Hypothalamus (tissue), 51 donors: ENCODE measurements at places on chromosomes 7 and 10.

- DNase-seq: no peak
Observed at GRCh38 chr10:75400771-75401568, 594 bp downstream of the ZNF503 start.

DNA sequence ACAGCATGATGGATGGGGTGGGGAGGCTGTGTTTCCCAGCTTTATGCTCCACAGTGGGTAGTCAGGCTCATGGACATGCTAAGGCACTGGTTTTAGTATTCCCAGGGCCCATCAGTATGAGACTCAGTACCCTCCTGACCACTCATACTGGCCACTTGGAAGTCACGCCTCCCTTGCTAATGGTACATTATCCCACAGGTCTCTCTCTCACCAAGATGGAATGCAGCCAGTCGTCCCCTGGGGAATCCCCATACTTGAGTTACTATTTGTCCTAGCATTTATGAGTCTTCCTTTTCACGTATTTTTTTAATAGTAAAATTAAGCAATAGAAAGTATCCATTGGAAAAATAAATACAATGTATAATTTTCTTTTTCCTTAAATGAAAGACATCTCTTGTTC lies 80.6 kb upstream of the TBX20 start:
- no peak for DNase-seq

DNA sequence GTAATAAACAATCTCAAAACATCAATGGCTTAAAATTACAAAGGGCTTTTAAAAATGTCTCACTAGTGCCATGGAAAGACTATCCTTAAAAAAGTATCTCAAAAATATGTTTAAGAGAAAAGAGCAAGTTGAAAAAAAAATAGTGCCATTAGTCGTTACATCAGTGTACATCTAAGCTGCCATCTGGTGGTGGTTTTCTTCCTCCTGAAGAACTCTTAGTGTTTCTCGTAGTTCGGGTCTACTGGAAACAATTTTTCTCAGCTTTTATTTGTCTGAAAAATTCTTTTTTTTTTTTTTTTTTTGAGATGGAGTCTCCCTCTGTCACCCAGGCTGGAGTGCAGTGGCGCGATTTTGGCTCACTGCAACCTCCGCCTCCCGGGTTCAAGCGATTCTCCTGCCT lies 5.9 kb upstream of the GARIN1A start:
- DNase-seq: no peak

DNA sequence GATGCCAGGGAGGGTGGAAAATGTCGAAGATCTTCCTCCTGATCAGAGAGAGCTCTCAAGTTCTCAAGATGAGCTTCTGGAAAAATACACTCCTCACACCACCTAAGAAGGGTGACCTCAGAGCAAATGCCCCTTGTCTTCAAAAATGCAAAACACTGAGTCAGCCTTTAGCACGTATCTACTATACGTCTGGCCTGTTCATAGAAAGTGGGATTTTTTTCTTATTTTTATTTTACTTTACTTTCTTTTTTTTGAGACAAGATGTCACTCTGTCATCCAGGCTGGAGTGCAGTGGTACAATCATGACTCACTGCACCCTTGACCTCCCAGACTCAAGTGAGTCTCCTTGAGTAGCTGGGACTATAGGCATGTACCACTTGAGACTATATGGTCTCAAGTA lies 57.1 kb downstream of the AFAP1L2 start:
- DNase-seq: no peak
